ENCODE measurements at places on chromosomes 13 and 19.

- no peak for DNase-seq
Measured at GRCh38 chr13:64962404-64962803, 2267.7 kb downstream of the PCDH9 start.

GRCh38 chr13:82076496-82076895 lies 1735.6 kb upstream of the SPRY2 start:
- DNase-seq, result no peak

DNA sequence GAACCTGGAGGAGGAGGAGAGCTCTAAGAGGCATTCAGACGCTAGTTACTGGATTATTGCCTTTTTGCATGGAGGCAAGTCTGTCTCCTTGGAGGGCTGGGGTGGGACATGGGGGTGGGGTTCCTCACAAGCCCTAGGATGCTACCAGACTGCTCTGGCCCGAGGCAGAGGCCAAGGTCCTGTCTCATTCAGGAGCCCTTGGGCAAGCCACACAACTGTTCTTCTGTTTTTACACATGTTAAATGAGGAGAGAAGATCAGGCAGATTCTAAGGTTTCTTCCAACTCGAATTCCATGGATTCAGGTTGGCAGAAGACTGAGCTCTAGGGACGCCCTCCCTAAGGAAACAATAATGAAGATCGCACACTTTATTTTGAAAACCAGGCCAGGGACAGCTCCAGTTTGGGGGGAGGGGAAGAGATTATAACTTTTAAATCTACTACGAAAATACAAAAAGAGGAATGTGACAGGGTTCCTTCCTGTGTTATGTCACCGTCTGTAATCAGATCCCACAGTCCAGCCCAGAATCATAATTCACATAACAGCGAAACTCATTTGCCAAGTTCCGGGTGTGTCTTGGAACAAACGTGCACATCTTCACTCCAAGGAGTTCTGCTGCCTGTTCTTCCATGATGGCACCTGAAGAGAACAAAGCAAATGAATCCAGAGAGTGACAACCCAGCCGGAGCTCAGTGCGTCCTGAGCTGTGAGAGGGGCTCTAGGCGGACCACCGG lies 25.2 kb downstream of the IL17D start:
- DNase-seq, result no peak

- no peak for DNase-seq
Measured at GRCh38 chr19:4376028-4376670, 24.2 kb downstream of the SH3GL1 start.

- DNase-seq, result no peak
Measured at GRCh38 chr19:5865772-5866171, 4.6 kb downstream of the FUT5 start.

DNA sequence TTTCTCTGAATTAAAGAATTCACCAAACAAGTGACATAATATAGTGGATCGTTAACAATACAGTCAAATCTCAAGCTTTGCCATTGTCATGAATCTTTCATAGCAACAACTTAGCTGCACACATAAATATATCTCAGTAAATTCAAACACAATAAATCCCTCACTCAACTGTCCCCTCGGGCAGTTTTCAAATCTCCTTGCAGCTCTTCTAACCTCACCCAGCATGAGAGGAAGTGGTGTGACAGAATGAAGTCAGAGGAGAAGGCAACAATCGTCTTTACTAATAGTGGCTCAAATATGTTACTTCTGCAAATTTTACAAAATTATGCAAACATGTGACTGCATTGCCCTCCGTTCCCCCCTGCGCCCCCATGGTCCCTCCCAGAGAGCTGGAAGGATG lies 148.2 kb downstream of the RAP2A start:
- no peak for DNase-seq

DNA sequence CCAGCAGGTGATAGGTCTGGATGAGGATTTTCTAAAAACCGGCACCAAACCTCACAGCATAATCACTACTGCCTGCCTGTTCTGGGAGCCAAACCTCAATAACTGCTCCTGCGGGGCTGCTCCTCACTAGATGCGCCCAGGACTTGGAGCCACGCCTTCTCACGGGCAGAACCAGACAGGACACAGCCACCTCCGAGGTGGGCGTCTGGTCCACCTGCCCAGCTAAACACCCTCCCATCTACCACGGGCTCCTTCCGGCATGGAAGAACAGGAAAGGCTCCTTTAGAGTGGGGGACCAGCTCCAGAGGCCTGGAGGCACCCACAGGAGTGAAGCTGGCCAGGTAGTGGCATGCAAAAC lies 73.5 kb downstream of the PEPD start:
- DNase-seq, result no peak

DNA sequence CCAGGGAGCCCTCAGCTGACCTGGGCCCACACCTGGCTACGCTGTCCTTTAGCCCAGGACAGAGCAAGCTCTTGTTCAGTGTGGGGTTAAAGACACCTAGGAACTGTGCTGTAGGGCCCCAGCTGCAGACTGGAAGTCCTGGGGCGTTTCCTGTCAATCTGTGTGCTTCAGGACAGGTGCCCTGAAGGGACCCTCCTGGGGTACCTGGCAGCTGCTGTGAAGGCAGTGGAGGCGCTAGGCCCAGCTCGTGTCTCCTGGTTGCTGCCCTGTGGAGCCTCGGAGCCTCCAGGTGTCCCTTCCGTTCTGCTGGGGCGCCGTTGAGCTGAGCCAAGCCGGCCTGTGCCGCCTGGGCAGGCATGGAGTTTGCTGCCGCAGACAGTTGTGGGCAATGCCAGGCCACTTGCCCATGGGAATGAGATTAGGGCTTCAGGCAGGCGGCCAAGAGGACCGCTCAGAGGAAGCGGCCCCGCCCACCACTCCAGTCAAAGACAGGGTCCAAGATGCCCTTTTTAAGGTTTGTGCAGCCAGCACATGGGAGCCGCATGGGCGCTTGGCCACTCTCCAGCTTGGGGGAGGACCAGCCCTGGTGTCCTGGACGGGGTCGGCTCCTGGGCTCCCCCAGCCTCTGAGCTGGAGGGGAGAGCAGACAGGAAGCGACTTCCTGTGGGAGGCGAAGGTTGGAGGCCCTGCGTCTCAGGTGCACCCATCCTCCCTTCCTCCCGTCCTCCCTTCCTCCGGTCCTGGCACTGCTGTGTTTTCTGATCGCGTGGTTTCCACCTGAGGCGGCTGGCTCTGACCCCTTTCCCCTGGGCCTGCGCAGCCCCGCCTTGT lies 4.0 kb downstream of the PTBP1 start:
- no peak for DNase-seq

DNA sequence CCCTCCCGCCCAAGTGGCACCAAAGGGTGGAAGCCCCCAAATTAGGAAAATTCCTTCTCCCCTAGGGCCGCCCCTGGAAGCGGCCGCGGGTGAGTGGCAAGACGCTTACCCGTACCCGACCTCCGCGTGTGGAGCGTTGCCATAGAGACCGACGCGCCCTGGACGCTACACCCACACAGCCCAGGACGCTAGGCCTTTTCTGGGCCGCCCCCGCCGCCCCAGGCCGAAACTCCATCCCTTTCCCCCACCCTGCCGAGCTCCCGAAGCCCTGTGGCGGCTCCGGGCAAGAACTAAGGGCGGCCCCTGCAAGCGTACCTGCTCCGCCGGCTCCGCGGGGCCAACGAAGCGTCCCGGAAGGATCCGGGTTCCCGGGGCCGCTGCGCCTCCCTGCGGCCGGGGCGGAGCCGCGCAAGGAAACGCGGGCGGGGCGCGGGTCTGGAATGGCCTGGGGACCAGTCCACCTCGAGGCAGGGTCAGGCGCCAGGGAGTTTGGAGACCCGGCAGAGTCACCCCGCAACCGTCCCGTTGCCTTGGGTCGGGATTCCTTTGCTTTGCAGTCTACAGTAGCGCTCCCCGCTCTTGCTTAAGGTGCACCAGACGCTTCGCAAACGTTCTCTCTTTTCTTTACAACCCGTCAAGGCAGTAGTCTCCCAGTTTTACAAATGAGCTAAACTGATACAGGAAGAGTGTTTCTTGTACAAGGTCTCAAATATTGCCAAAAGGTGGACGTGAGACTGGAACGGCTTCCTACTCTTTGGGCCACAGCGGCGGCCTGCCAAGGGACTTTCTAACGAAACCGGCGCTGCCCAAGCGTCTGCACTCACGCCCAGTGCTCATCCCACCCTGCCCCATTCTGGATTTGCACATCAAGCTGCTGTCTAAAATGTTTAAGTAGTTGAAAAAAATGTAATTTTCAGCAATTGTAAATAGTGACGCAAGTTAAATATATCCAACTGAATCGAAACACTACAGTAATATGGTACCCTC lies at the start of gene NEK5:
NEK5 (minus strand) TSS at position 360 of the 987 bp plus-strand sequence. CDS start 1,591 bp downstream, outside the sequence.
- DNase-seq, result peak; percentile 67

- DNase-seq, result peak; percentile 44
Measured at GRCh38 chr13:42047561-42048341, 697 bp upstream of the DGKH start.

- peak; percentile 72 for DNase-seq
Measured at GRCh38 chr13:94968040-94968756, 255.9 kb upstream of the SOX21 start.
